Immature natural killer cell (primary cell): ENCODE measurements at places on chromosomes 12 and 14.

DNA sequence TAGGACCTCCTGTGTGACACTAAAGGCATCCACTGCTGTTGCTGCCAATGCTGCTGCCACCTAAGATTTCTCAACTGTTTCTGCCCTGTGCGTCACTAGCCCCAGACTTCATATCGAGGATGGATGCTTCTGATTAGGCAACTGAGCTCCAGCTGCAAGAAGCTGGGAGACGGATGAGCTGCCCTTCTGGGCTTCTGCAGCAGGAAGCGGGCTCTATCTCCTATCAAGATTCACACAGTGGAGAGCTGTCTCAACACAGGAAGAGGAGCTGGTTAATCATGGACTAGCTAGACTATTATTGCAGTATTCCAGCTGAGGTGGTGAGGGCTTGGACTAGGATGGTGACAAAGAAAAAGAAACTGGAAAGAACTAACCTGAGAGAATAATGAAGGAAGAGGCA is 59.2 kb upstream of the PELI2 start:
- H3K4me3 ChIP-seq: no peak overlapping the region
- no peaks in the 10 kb centered on the region for H3K36me3 ChIP-seq
- no peaks in the 10 kb centered on the region for H3K4me1 ChIP-seq
- H3K27ac ChIP-seq: no peak overlapping the region
- DNase-seq: no peak

GRCh38 chr12:129871991-129872972 is 31.5 kb downstream of the TMEM132D start:
- H3K4me3 ChIP-seq: no peak overlapping the region
- H3K4me1 ChIP-seq: no peaks in the 10 kb centered on the region
- H3K27me3 ChIP-seq: no peaks in the 10 kb centered on the region
- no peak overlapping the region for H3K27ac ChIP-seq
- H3K36me3 ChIP-seq: no peaks in the 10 kb centered on the region

DNA sequence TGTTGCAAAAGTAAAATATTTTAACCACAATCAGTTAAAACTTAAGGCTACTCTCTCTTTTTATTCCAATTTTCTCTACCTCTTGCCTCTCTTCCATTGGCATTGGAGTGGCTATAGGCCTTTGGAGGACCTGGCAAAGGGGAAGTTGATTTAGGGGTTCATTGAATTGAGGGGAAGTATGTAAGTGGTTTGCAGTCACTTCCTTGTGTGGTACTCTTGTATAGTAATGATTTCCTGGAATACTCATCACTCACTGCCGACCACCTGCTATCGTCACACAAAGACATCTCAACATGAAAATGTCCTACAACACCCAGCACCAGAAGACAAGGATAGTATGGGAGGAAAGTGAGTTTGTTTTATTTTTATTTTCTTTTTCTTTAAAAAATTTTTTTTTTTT is 45.7 kb upstream of the CPM start:
- H3K27ac ChIP-seq: no peak overlapping the region
- no peak for DNase-seq
- H3K27me3 ChIP-seq: peaks cover 3% of the 10 kb centered on the region
- H3K4me3 ChIP-seq: no peak overlapping the region
- H3K36me3 ChIP-seq: no peaks in the 10 kb centered on the region

- peaks cover 2% of the 10 kb centered on the region for H3K36me3 ChIP-seq
- no peak overlapping the region for H3K4me3 ChIP-seq
- no peaks in the 10 kb centered on the region for H3K27me3 ChIP-seq
- H3K27ac ChIP-seq: no peak overlapping the region
- no peak for DNase-seq
Observed at GRCh38 chr12:101720118-101720517, 19.1 kb downstream of the SYCP3 start.

DNA sequence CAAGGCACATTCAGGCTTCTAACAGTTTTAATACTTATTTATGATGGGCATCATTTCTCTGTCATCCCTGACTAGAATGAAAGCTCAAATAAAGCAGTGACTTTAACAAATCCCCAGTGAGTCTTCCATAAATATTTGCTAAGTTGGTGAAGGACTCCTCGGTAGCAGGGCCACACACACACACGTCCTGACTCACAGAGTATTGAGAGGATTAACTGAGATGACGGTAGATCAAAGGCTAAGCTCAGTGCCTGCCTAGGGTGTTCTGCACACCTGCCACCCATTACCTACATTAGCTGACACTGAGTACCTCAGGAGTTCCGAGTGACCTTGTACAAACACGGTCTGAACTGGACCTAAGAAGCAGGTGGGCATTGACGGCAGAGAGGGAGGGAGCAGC is 197.3 kb upstream of the SFSWAP start:
- no peak overlapping the region for H3K27ac ChIP-seq
- H3K4me1 ChIP-seq: peaks cover 19% of the 10 kb centered on the region
- no peak overlapping the region for H3K4me3 ChIP-seq
- no peaks in the 10 kb centered on the region for H3K27me3 ChIP-seq

- peaks cover 4% of the 10 kb centered on the region for H3K27me3 ChIP-seq
- no peaks in the 10 kb centered on the region for H3K4me1 ChIP-seq
Observed at GRCh38 chr14:36420149-36420687, 99.8 kb upstream of the MBIP start.

DNA sequence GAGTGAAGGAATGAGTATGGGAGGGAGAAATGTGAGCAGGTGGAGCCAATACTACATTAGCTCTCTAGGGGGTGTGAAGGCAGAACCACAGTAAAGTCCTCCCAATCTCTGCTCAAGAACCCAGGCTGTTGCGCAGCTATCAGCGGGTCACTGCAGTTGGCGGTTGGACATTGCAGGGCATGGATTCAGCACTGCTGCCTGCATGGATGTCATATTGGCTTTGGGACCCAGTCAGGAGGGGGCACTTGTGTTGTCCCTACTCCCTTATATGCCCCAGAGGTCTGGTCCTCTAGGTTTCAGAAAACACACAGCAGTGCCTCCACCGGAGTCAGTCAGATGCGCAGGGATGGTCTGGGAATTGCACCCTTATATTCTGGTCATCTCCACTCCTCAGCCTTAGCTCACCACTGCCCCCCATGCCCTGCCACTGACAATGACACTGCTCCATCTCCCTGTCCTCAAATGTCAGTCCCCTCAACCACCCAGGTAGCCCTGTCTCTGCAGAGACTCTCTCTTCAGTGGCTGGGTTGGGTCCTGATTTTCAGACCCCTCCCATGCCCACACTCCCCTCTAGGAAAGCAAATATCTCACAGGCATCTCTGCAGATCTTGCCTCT is 9.6 kb downstream of the ZDHHC22 start:
- H3K27ac ChIP-seq: no peak overlapping the region
- peaks cover 16% of the 10 kb centered on the region for H3K27me3 ChIP-seq
- no peaks in the 10 kb centered on the region for H3K4me1 ChIP-seq
- no peak overlapping the region for H3K4me3 ChIP-seq
- no peaks in the 10 kb centered on the region for H3K36me3 ChIP-seq
- no peak for DNase-seq

DNA sequence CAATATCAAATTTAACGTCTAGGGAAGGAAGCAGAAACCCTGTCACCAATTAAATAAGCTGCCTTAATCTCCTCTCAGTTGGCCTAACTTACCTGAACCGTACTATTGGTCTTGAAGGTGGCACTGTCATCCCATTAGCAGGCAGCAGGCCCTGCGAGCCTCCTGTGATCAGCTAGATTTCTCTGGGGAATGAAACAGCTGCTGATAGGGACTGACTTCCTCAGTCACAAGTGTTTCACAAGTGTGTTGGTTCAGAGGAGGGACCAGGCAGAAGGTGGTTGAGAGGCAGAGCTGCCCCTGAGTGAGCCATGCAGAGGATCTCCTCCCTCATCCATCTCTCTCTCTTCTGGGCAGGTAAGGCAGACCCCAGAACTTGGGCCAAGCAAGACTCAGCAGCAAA is 166.8 kb downstream of the DAD1 start:
- H3K4me1 ChIP-seq: peaks cover 97% of the 10 kb centered on the region
- H3K36me3 ChIP-seq: no peaks in the 10 kb centered on the region
- no peak for DNase-seq
- peak overlapping the region; percentile 96 for H3K27ac ChIP-seq
- H3K27me3 ChIP-seq: no peaks in the 10 kb centered on the region
- peak overlapping the region; percentile 77 for H3K4me3 ChIP-seq

- no peaks in the 10 kb centered on the region for H3K36me3 ChIP-seq
- no peaks in the 10 kb centered on the region for H3K4me1 ChIP-seq
- H3K27ac ChIP-seq: no peak overlapping the region
- H3K4me3 ChIP-seq: no peak overlapping the region
- no peak for DNase-seq
Observed at GRCh38 chr14:53539489-53540126, 386.5 kb upstream of the DDHD1 start.

DNA sequence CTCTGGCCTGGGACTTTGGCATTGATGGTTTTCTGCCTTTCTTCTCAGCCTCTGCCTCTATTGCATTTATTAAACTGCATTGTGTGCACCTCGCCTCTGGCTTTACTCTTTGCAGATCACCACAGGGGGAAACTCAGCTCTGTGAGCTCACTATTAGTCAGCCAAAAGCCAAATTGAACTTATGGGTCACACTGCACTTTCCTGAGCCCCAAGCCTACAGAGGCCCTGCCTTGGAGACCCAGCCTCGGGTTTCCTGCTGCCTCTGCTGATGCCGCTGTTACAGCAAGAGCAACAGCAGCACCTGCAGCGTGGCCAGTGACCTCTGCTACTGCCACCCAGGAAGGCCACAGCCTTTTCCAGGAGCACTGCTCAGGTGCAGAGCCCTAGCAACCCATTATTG is 122.5 kb downstream of the DAD1 start:
- peaks cover 40% of the 10 kb centered on the region for H3K36me3 ChIP-seq
- DNase-seq: no peak
- peak overlapping the region; percentile 41 for H3K4me3 ChIP-seq
- H3K27me3 ChIP-seq: peaks cover 2% of the 10 kb centered on the region

GRCh38 chr12:8742501-8742900 is 44.7 kb downstream of the RIMKLB start:
- no peak overlapping the region for H3K27ac ChIP-seq
- no peak overlapping the region for H3K4me3 ChIP-seq
- no peak for DNase-seq
- H3K4me1 ChIP-seq: peaks cover 26% of the 10 kb centered on the region
- no peaks in the 10 kb centered on the region for H3K36me3 ChIP-seq
